ENCODE measurements at places on chromosomes 7 and 10.
A peak's percentile ranks its signal among the peaks of the same experiment; 100 is the strongest.

GRCh38 chr7:83861-84632 is 108.3 kb upstream of the FAM20C start:
- peak; percentile 16 for DNase-seq

- no peak for DNase-seq
Measured at GRCh38 chr10:57468894-57469432, 798.7 kb downstream of the IPMK start.

DNA sequence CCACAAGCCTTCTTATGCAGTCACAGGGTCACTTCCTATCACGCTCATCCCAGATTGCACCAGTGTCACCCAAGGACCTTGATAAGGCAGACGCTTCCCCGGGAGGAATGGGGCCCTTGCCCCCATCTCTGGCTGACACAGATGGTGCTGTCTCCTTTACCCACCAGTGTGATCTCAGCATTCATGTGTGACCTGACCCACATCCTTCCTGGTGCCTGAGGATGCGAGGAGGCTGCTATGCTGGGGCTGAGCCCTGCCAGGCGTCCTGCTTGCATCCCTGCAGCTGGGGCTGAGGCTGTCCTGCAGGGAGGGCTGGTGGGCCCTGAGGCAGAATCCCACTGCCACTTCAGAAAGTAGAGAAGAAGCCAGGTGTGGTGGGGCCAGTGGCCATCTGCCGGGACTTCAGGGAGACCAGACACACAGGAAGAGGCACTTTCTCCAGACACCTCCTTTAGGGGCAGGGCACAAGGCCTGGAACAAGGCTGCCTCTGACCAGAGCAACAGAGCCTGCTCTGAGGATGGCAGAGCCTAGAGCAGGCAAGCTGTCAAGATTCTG is 35.3 kb downstream of the RASGEF1A start:
- peak; percentile 23 for DNase-seq

GRCh38 chr7:121352323-121352722 is 23.5 kb downstream of the WNT16 start:
- DNase-seq, result no peak

GRCh38 chr7:44238116-44238695 is 37.4 kb downstream of the YKT6 start:
- no peak for DNase-seq

- DNase-seq, result no peak
Measured at GRCh38 chr7:12196386-12196785, 14.7 kb upstream of the TMEM106B start.

DNA sequence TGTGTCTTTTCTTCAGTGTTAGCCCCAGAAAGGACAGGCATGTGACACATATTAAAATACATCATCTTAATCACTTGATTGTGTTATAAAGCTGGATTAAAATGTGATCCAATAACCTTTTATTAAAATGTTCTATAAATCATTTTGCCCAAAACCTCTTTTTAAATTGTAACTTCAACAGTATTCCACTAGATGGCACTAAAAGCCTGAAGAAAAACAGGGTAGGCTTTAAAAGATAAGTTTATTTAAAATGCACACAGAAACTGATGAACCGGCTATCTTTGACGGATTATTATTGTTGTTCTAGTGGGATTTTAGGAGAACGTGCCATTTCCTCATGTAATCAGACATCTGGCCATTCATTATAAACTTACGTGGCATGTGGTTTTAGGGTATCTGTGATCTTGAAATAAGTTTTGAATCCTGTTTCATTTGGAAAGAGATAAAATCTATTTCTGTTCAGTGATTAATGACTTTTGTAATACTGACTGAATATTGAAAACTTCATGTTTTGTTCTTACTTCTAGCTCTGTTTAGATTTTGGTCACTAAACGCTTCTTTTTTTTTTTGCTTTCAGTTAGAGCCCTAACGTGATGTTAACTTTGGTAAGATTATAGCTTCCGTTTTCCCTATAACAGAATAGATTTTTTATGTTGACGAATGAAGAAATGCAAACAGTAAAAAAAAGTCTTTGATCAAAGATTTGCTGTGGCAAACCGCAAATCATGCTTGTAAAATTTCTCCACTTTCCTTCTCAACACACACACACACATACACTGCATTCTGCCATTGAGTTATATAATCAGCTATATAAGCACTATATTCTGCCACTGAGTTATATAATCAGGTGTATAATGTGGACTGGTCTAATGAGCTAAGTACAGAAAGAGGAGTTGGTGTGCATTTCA is 13.6 kb downstream of the VPS50 start:
- DNase-seq, result no peak

DNA sequence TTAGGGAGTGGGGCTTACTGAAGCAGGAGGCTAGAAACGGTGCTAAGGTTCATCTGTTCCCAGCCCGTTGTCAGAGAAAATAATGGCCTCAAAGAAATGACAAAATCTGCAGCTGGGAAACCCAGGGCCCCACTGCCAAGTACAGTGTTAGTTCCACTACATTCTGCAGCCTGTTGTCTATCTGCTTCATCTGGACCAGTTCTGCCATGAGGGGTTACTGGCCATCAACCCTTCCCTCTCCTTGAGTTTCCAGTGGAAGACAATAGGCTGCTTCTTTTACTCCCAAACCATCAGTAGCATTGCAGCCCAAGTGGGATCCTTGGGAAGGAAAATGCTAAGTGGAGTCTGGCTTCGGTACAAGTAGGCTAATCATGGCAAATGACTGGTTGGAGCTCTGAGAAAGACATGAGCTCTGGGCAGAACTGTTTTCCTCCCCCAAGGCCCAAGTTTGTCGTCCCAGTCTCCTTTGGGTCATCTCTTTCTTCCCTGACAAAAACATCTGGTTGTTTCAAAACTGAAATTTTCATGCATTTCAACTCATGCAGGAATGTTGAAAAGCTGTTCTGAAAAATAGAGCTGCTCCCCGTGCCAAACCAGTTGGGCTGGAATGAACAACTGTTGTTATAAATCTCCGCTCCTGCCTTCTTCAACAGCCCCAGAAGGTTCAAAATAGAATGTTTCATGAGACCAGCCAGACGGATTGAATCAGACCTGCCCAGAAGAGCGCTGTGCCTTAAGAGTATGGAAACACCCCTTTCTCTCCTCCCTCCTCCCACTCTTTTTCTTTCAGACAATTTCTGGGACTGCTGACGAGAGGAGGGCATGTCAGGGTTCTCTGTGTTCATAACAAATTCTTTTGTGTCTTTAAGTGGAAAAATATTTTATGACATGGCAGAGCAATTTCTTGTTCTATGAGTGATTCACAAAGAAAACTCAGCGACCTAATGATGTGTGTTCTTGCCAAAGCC is 116.6 kb downstream of the RAB18 start:
- DNase-seq, result no peak

GRCh38 chr7:30989824-30990672 is 26.3 kb downstream of the GHRHR start:
- no peak for DNase-seq

DNA sequence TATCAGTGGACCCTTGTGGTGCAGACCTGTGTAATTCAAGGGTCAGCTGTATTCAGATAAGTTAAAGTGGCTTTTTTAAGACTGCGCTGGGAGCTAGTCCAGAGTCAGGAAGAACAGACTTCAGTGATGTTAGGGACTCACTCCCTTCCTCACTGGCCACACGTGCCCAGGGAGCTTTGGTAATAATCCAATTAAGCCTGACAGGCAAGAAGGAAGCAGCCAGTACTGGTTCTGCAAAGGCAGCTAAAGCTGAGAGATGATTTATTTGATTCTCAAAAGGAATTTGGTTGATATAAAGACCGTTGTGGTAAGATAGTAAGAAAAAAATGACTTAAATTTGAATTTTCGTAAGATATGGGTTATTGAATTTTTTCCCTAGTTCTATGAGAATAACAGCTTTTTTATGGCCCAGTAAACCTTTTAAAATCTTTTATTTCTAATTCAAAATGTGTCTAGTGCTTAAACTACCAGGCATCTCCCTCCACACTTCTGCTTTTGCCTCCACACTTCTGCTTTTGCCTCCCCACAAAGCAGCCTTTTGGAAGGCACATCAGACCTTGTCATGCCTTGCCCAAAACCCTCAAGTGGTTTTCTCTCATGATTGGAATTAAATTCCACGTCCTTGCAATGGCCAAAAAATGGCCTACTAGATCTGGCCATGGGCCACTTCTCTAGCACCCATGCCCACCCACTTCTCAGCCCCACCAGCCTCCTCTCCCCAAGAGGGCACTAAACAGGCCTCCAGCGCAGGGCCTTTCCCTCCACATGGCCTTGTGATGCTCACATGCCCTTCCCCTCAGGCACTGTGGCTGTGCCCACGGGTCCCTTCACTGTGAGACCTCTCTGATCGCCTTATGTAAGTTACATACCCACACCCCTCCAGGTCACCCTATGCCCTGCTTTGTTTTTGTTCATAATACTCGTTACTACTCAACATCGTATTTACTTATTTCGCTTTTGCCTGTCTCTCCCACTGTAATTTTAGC is 92.5 kb downstream of the POU6F2 start:
- no peak for DNase-seq

- no peak for DNase-seq
Measured at GRCh38 chr7:33982425-33982786, 77.1 kb downstream of the BMPER start.

- no peak for DNase-seq
Measured at GRCh38 chr7:115146148-115146547, 224.3 kb downstream of the MDFIC start.

DNA sequence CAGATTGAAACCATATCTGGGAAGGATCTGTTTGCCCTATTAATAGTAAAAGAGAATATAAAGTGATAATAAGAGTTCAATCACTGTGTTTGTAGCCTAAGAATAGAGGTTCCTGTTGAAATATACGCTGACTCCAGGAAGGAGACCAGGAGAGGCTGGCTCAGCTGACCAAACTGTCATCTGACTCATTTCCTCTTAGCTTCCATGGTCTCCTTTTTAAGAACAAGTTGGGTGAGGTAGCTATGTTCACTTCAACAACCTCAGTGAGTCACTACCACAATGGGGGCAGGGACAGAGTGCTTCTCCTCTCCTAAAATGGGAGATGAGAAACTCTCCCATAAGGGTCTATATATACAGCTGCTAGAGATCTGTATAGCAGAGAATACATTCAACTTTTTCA is 543.3 kb downstream of the CALN1 start:
- DNase-seq, result no peak

DNA sequence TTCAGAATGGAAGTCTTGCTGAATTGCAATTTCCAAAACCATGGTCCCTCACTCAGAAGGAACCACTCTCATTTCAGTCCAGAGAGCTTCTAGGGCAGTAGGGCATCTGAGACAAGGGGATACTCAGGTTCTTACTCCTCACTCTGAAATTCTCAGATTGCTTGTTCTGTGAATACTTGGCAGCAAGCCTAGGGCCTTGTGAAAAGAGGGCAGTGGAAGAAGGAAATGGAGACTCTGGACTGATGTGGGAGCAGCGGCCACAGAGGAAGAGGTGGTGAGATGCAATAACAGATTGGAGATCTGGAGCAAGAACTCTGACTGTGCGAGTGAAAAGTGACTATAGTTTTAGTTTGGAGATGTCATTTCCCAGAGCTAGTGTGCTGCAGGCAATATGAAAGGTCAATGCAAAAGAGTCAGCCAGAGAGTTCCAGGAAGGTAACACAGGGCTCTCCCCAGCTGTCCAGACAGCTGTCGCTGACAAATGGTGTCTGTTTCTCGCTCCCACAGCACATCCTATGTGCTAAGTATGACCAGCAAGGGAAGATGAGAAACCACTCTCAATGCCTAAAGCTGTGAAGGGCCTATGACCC is 291.6 kb upstream of the KIAA1217 start:
- DNase-seq, result no peak

- DNase-seq, result no peak
Measured at GRCh38 chr7:44262031-44262430, 61.3 kb downstream of the YKT6 start.

DNA sequence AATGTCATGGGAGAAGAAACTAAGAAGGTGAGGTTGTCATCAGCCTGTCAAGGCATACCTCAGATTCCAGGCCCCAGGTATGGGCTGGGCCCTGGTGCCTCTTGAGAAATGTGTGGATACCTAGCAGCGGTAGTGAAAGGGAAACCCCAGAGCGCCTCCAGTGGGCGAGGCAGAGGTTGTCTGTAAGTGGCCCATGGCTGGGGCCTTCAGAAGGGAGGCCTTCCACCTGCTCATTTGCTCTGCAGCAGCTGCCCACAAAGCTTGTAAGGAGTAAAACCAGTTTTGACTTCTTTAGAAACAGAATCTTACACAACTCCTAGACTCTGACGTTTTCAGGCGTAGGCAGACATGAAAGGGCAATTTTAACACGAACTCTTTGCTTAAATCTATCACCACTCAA is 509.9 kb downstream of the PARD3 start:
- DNase-seq, result peak; percentile 88

GRCh38 chr7:16652888-16653287 is 6.9 kb downstream of the BZW2 start:
- DNase-seq, result no peak

DNA sequence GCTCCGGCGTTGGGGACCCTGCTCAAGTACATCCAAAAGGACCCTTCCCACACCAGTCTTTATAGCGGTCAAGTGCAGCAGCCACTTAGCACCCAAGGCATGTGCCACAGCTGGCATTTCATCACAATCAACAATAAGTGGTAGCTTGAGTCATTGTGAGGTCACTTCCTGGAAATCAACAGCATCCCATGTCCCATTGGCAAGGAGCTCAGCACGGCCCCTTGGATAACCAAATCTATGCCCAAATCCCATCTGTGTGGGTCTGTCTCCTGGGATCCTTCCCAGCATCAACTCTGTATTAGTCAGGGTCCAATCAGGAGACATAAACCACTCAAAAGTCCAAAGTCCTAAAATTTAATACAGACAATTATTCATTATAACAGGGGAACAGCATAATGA is 27.1 kb downstream of the MDH2 start:
- DNase-seq, result no peak

DNA sequence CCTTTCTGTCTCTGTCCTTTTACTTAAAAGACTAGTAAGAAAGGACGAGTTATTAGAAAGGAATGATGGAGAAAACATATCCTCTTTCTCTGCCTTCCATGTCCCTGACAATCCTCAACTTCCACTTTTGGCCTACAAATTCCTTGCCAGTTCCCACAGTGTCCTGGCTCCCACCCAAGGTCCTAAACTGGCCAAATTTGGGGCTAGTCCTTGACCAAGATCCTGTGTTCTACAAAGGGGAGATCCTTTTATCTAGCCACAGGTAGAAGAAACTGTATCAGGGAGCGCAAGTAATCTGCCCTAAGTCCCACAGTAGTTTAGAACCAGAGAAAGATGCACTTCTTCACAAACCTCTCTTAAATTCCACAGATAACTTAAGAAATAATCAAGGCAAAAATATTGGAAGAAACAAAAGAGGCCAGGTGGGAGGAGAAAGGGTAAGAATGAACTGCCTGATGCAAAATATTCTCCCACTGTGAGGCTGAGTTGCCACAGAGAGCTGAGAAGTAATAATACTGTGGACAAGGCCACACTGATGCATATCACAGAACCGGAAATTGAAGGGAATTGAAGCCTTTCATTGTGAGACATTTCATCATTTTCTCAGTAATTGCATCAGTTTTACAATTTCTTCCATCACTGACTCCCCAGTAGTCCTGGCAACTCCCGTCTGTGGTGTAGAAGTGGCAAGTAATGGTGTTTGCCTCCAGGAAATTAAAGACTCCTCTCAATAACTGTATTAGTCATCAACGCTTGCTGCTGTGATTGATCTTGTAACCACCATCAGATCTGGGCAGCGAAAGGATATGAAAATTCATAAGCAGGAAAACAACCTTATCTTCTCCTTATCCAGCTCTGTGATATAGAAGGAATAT is 47.2 kb downstream of the DNAJC12 start:
- no peak for DNase-seq
